Smooth muscle cell of the umbilical artery (primary cell): ENCODE measurements at places on chromosomes 1 and 21. TPM values are rescaled to one million over a fixed set of nuclear protein-coding genes. Genes with fewer than 3 reads are reported as not detected.

The KCNQ4 gene
- total RNA-seq, result not detected in 2 replicates

The NMNAT2 gene
- total RNA-seq, result 1.2 and 11.3 TPM in 2 replicates

The CYP4X1 gene
- not detected in 2 replicates for total RNA-seq

The DCST1 gene
- not detected in 2 replicates for total RNA-seq

The SLC44A5 gene
- under 0.01 and 0.09 TPM in 2 replicates for total RNA-seq

The CADM3 gene
- 0.09 and 0.30 TPM in 2 replicates for total RNA-seq

The CD1E gene
- not detected in 2 replicates for total RNA-seq

The ACADM gene
- total RNA-seq, result 25.8 and 43.2 TPM in 2 replicates

The TMEM269 gene
- total RNA-seq, result not detected in 2 replicates

The PLA2G2C gene
- not detected in 2 replicates for total RNA-seq

The CITED4 gene
- 0.89 and 2.7 TPM in 2 replicates for total RNA-seq

The ZNF683 gene
- total RNA-seq, result not detected in 2 replicates

The RNF186 gene
- not detected in 2 replicates for total RNA-seq

The RHEX gene
- total RNA-seq, result not detected in 2 replicates

The HPDL gene
- 0.59 and 1.4 TPM in 2 replicates for total RNA-seq

The ZBTB8B gene
- under 0.01 TPM in 2 replicates for total RNA-seq

The NCAM2 gene
- total RNA-seq, result 4.8 and 56.1 TPM in 2 replicates

The NPHS2 gene
- total RNA-seq, result not detected in 2 replicates

The PRAMEF18 gene
- total RNA-seq, result not detected in 2 replicates

The ST6GALNAC5 gene
- total RNA-seq, result 140 and 184 TPM in 2 replicates

The ERI3 gene
- total RNA-seq, result 41.1 and 43.1 TPM in 2 replicates

The C1orf87 gene
- not detected in 2 replicates for total RNA-seq

The SPTA1 gene
- 0.05 TPM in 1 of 2 replicates, not detected in the other for total RNA-seq

The ZFYVE9 gene
- 38.0 and 38.4 TPM in 2 replicates for total RNA-seq

The HSPB7 gene
- 5.9 and 6.4 TPM in 2 replicates for total RNA-seq

The FOXD3 gene
- total RNA-seq, result not detected in 2 replicates

The PGBD5 gene
- under 0.01 TPM in 1 of 2 replicates, not detected in the other for total RNA-seq

The CYP4A22 gene
- not detected in 2 replicates for total RNA-seq

The PBX1 gene
- total RNA-seq, result 26.3 and 38.0 TPM in 2 replicates

The LENEP gene
- not detected in 2 replicates for total RNA-seq

The CRB1 gene
- total RNA-seq, result 0.09 and 0.30 TPM in 2 replicates

The HENMT1 gene
- 2.1 and 3.0 TPM in 2 replicates for total RNA-seq

The CR2 gene
- total RNA-seq, result not detected in 2 replicates

The MYOG gene
- total RNA-seq, result not detected in 2 replicates

The ANGPTL3 gene
- under 0.01 TPM in 1 of 2 replicates, not detected in the other for total RNA-seq

The OR2L2 gene
- total RNA-seq, result not detected in 2 replicates

The FCRL6 gene
- not detected in 2 replicates for total RNA-seq

The RWDD3 gene
- 11.6 and 15.1 TPM in 2 replicates for total RNA-seq

The FCRL4 gene
- total RNA-seq, result not detected in 2 replicates

The KIF14 gene
- total RNA-seq, result 0.89 and 8.8 TPM in 2 replicates

The RBM8A gene
- 119 and 129 TPM in 2 replicates for total RNA-seq

The OR2T3 gene
- not detected in 2 replicates for total RNA-seq

The LSS gene
- 91.8 and 133 TPM in 2 replicates for total RNA-seq

The SYPL2 gene
- total RNA-seq, result under 0.01 TPM in 1 of 2 replicates, not detected in the other

The PEAR1 gene
- 4.5 and 13.6 TPM in 2 replicates for total RNA-seq
